Left hindlimb (tissue), 1 donor: ENCODE measurements at places on chromosomes 7 and 10.

- no peak for DNase-seq
These were observed 27.3 kb downstream of the AGAP3 start for GRCh38 chr7:151113344-151114150.

DNA sequence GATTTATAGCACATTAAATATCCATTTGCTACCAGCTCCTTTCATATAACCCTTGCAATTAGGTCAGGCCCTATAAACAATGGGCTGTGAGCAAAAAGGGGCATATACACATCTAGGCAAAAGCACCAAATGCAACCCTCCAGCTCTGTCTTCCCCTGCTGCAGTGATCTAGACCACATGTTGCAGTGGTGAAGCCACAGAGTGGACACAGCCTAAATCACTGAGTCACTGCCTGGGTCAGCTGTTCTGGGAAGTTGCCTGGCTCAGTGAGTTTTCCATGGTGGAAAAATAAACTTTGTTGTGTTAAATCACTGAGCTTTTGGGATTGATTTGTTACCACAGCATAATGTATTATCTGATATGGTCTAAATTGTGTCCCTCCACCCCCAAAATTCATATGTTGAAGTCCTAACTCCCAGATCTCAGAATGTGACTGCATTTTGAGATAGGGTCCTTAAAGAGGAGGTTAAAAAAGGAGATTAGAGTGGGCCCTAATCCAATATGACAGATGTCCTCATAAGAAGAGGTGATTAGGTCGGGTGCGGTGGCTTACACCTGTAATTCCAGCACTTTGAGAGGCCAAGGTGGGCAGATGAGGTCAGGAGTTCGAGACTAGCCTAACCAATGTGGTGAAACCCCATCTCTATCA, 70.4 kb downstream of the ZFAND4 start:
- no peak for DNase-seq

DNA sequence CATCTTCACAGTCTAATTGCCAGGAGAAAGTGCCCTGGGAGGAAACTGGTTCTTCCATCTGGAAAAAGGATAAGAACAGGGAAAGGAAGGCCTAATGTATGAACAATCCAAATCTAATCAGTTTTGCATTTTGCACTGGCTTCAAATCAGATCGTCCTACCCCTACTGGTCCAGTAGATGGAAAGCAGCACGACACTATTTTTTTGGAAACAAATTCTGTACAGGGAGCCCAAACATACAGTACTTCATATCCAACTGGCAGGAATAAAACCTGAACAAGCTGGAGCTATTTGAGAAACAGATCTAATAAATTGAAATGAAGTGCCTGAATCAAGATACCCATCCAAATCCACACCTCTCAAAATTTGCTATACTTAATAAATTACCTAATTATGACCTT, 36.5 kb downstream of the ETV1 start:
- no peak for DNase-seq

DNA sequence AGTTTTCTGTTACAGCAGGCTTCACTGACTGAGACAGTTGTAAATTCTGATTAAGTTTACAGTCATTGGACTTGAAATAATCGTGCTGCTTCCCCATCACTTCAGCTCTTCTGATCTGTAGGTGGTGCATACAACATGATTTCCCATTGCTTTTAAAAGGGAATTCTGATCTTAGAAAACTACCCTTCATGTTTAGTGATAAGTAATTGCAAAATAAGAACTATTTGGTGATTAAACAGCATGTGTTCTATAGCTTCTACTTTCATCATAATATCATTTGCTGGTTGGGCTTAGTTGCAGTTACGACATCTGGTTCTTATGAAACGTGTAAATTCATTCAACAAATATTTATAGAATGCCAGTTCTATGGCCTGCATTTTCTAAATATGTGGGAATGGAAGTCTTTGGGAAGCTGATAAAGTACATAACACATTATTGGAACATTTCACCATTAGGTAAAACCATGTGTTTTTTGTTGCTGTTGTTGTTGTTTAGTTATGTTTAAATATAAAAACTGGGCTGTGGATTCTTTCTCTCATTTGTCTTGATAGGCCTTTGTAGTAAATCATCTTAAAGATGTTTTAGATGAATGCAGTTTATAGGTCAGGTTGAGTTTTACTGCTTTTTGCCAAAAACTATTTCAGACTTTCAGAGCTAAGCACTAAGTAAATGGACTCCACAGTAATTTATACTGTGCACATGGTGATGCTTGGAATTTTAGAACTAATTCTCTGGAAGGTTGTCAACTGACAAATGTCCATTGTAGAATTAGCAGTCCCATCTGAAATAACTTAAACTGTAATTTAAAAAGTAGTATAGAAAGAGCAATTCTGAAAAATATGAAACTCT, 13.1 kb downstream of the GNAI1 start:
- DNase-seq, result no peak

GRCh38 chr10:99172128-99172738, 63.4 kb downstream of the HPSE2 start:
- DNase-seq, result no peak

GRCh38 chr7:28988091-28988490, 30.0 kb upstream of the TRIL start:
- DNase-seq, result no peak

DNA sequence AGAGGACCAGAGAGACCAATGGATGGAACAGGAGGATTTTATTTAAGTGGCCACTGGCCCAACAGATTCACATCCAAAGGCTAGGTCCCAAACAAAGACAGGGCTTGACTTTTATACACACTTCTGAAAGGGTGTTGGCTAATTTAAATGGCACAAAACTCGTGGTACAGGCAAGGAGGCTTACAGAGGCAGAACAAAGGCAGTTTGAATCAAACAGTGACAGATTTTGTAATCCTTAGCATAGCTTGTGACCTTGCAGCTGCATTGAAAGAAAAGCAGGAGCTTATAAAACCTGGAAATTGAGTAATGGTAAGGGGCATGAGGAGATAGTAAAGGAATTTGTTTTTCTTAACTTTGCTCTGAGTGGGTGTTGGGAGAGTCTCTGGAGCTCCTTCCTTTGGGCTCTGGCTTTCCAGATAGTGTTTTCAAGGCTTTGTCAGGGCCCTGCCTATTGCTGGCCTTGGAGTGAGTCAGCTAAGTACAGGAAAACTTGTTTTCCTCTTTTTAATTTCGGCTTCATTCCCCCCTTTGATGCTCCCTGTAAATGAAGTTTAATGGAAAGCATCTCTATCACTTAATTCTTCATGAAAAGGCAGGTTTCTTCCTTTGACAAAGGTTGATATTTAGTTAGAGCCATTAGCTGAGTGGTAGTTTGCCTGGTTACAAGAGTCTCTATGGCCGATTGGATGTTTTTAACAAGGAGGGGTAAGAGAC, 96.9 kb downstream of the TRIM24 start:
- no peak for DNase-seq

GRCh38 chr10:18423058-18423637, 228.2 kb downstream of the NSUN6 start:
- no peak for DNase-seq
